ENCODE measurements at places on chromosomes 6 and 20. TPM values are rescaled to one million over a fixed set of nuclear protein-coding genes. Genes with fewer than 3 reads are reported as not detected.

- no peak for DNase-seq
Observed at GRCh38 chr6:37285861-37286311, 27.9 kb upstream of the TMEM217 start.

GRCh38 chr6:4687989-4688947, 87.9 kb upstream of the CDYL start:
- DNase-seq = peak; percentile 45

- no peak for DNase-seq
Observed at GRCh38 chr20:6679086-6679485, 88.4 kb upstream of the BMP2 start.

GRCh38 chr6:166382500-166382932, 224 bp downstream of the MPC1 start:
- no peak for DNase-seq

- no peak for DNase-seq
Observed at GRCh38 chr6:106117579-106117978, 31.4 kb downstream of the PRDM1 start.

DNA sequence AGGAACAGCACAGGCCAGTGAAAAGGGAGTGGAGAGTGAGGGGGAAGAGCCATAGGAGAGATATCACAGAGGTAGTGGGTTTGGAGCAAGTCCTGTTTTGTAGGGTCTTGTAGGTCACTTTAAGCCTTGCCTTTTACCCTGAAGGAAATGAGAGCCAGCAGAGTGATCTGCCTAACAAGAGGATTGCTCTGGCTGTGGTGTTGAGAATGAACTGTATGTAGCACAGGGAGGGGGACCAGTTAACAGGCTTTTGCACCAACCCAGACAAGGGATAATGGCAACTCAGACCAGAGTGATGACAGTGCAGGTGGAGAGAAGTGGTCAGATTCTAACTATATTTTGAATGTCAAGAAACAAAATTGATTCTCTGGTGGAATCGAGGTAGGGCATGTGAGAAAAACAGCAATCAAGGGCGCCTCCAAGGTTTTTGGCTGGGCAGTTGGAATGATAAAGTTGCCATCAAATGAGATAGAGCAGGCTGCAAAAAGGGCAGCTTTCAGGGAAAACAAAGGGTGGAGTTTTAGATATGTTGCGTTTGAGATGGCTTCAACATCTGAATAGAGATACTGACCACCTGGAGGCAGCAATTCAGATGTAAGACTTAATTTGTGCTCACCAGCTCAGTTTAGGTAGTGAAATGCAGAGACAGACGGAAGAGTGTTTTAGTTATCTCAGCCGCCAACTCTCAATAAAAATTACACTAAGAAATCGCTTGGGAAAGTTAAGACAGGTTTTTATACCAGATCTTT, 134.4 kb upstream of the BTBD3 start:
- DNase-seq = no peak

Gene FNDC1
- total RNA-seq = not detected

DNA sequence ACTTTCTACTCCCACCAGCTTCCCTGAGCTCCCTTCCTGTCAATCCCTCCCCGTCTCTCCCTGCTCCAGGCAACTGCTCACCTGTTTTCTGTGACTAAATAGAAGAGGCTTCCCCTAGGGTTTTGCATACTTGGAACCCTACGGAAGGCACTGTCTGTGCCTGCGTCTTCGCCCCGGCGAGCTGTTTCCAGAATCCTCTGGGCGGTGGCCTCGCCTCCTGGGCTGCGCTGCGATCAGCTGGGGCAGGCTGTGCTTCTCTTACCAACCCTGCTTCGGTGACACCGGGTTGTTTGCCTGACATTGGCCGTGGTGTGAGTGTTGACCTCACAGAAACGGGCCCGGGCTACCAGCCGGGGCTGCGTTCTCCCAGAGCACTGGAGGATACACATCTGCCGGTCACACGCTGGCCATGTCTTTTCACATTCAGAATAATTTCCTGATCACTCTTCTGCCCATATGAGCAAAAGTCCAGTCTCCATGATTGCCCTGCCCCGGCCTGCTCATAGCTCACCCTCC, 29.4 kb upstream of the CCR6 start:
- DNase-seq = no peak

DNA sequence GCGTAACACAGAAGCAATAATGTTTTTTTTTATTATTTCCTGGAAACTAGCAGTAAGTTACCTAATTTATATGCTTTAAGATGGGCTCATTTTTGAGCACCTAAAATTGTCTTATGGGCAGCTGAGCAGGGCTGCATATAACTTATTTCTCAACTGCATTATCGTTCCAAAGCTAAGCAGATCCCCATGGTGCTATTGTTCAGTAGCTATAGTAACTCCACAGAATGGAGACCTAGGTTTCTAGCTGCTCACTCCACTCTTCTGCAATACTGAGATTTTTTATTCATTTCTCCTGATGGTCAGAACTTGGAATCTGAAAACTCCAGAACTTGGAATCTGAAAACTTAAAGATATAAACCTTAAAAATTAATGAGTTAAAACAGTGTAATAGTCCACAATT, 18.7 kb downstream of the CRISP1 start:
- DNase-seq = no peak

GRCh38 chr6:5499644-5500306, 238.5 kb downstream of the FARS2 start:
- no peak for DNase-seq

Gene PROKR2
- total RNA-seq = not detected

- no peak for DNase-seq
Observed at GRCh38 chr6:108993876-108994275, 100.8 kb downstream of the SESN1 start.

DNA sequence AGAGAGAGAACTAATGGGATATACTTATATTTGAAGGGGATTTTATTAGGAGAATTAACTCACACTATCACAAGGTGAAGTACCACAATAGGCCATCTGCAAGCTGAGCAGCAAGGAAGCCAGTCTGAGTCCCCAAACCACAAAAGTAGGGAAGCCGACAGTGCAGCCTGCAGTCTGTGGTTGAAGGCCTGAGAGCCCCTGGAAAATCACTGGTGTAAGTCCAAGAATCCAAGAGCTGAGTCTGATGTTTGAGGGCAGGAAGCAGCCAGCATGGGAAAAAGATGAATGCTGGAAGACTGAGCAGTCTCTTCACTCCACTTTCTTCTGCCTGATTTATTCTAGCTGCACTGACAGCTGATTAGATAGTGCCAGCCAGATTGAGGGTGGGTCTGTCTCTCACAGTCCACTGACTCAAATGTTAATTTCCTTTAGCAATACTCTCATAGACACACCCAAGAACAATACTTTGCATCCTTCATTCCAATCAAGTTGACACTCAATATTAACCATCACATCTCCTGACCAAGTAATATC, 823.9 kb downstream of the PHF3 start:
- no peak for DNase-seq

Gene SIM1
- total RNA-seq = not detected

GRCh38 chr20:865440-865839, 31.9 kb downstream of the FAM110A start:
- no peak for DNase-seq

Gene GHRH
- not detected for total RNA-seq

DNA sequence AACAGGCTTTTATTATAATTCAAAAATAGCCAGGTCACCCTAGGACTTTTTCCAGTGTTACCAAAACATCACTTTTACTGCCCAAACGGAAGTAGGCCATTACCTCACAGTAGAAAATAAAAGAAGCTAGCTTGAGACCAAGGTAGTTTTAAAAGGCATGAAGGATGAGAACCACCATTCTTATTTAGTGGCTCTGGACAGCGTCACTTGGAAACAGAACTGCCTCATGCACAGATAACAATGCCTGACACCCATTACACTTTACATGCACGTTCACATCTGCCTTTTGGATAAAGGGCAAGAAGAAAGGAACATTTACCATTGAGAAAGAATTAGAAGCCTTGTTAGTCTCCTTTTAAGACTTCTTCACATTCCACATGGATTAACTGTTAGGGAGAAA, 1.9 kb upstream of the PAQR8 start:
- no peak for DNase-seq

Gene ADGRF4
- total RNA-seq = 0.10 TPM

Gene PRSS35
- total RNA-seq = not detected

Gene SLC17A1
- not detected for total RNA-seq

- DNase-seq = no peak
Observed at GRCh38 chr6:169510871-169511270, 191.0 kb downstream of the WDR27 start.

Gene LY6G5C
- 3.7 TPM for total RNA-seq

- DNase-seq = peak; percentile 14
Observed at GRCh38 chr6:97068211-97068610, 143.7 kb downstream of the KLHL32 start.

Gene UBE2J1
- total RNA-seq = 68.7 TPM

GRCh38 chr20:48619126-48620101, 208.4 kb downstream of the PREX1 start:
- DNase-seq = no peak

- no peak for DNase-seq
Observed at GRCh38 chr6:118207947-118208346, 300.9 kb downstream of the SLC35F1 start.

DNA sequence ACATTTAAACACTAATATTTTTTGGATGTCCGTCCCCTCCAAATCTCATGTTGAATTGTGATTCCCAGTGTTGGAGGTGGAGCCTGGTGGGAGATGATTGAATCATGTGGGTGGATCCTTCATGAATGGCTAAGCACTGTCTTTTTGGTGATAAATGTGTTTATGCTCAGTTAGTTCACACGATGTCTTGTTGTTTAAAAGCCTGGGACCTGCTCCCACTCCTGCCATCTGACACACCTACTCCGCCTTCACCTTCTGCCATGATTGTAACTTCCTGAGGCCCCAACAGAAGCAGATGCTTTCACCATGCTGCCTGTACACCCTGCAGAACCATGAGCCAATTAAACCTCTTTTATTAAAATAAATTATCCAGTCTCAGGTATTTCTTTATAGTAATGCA, 114.7 kb downstream of the TNFAIP3 start:
- no peak for DNase-seq

- peak; percentile 97 for DNase-seq
Observed at GRCh38 chr20:48295445-48295903, 510.2 kb upstream of the SULF2 start.

Gene DOK5
- total RNA-seq = 1.5 TPM

Gene BRPF3
- total RNA-seq = 18.6 TPM

- no peak for DNase-seq
Observed at GRCh38 chr20:49594143-49594930, 26.4 kb upstream of the PTGIS start.

Gene UBD
- 9.2 TPM for total RNA-seq

DNA sequence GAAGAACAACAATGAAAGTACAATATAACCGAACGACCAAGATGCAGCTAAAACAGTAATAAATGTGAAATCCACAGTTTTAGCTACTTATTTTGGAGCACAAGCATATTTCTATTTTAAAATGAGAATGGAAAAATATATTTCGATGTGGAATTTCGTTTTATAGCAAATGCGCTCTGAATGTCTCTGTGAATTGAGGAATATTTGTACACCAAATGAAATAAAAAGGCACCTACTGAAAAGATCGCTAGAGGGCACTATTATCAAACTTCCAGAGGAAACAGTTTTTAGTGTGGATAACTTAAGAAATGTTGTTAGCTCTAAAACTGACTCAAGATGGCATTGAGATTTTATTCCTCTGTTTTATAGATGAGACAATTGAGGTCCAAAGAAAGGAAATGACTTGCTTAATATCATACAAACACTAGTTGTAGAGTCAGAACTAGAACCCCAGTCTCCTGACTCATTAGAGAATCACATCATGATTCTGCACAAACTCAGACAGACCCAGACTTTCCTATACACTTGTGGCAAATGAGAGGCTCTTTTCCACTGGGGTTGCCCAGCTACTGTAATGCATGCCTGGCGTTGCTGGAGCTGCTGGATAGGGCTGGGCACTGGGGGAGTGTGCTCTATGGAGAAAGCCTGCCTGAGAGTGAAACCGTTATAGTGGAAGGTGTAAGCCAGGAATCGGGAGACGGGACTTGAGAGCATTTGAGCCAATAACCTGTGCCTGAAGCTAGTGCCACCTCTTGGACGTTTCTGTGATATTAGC, 51.9 kb downstream of the GCLC start:
- DNase-seq = peak; percentile 41

GRCh38 chr20:52217689-52218395, 26.3 kb upstream of the ZFP64 start:
- DNase-seq = no peak

Gene F13A1
- not detected for total RNA-seq

- no peak for DNase-seq
Observed at GRCh38 chr6:52089758-52090348, 2.4 kb upstream of the PKHD1 start.

- DNase-seq = no peak
Observed at GRCh38 chr6:68771426-68771825, 136.3 kb downstream of the ADGRB3 start.

- no peak for DNase-seq
Observed at GRCh38 chr6:28081486-28081751, 1.1 kb downstream of the ZNF165 start.

DNA sequence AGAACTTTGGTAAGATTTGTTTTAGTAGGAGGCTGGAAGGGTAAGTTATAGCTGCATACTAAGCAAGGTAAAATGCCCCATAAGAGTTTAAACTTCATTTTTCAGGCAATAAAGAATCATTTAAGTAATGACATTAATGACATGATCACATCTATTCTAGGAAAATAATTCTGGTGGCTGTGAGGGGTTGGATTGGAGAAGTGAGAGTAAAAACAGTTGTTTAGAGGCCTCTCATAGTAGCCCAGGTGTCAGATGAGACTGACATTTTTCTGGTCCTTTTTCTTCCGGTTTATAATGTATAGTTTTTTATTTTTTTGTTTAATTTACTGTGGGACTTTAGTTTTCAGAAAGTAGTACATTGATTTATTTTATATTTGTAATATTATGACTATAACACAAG, 40.8 kb downstream of the ITCH start:
- no peak for DNase-seq

GRCh38 chr6:56660381-56660730, 17.7 kb upstream of the DST start:
- DNase-seq = no peak

DNA sequence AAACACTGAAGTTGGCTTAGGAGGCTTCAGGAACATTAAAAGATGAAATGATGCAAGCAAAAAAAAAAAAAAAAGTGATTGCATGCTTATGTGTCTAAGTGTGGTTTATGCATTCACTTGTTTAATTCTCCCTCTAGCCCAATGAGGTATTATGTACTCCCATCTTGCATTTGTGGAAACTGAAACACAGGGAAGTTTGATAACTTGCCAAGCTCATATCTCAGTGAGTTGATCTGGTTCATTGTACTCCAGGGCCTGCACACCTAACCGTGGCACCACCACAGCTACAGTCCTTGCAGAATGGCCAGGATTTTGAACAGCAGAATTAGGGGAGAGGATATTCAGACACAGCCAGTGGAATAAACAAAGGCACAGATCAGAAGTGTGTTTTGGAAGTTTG, 251.2 kb downstream of the TBC1D7 start:
- DNase-seq = no peak

- no peak for DNase-seq
Observed at GRCh38 chr6:3991941-3992340, 87.0 kb downstream of the FAM217A start.

GRCh38 chr6:100084991-100085364, 91.0 kb upstream of the MCHR2 start:
- DNase-seq = no peak

Gene THEMIS
- not detected for total RNA-seq

- DNase-seq = no peak
Observed at GRCh38 chr20:63021356-63022321, 14.9 kb upstream of the BHLHE23 start.

Gene ATP9A
- total RNA-seq = 48.8 TPM

- peak; percentile 93 for DNase-seq
Observed at GRCh38 chr6:44058617-44059358, 68.5 kb downstream of the MRPL14 start.

Gene FOXA2
- total RNA-seq = not detected

Gene CCR6
- total RNA-seq = not detected

GRCh38 chr6:113642001-113642713, 215.0 kb upstream of the MARCKS start:
- no peak for DNase-seq
